Endothelial cell of umbilical vein (primary cell): ENCODE measurements at places on chromosomes 3 and 15. TPM values are rescaled to one million over a fixed set of nuclear protein-coding genes. Genes with fewer than 3 reads are reported as not detected.

The UBAP1L gene
- total RNA-seq, result 3.9 and 5.0 TPM in 2 replicates

The TLR9 gene
- total RNA-seq, result 0.07 TPM in 1 of 2 replicates, not detected in the other

The LRRK1 gene
- 18.4 and 22.1 TPM in 2 replicates for total RNA-seq

The CLDN1 gene
- total RNA-seq, result 0.27 and 0.32 TPM in 2 replicates

The GOLGA6D gene
- total RNA-seq, result not detected in 2 replicates

The SLC51B gene
- not detected in 2 replicates for total RNA-seq

The CCR9 gene
- not detected in 2 replicates for total RNA-seq

The RBP2 gene
- not detected in 2 replicates for total RNA-seq

The DAZL gene
- total RNA-seq, result not detected in 2 replicates

The CD96 gene
- not detected in 2 replicates for total RNA-seq

The HDGFL3 gene
- 155 and 156 TPM in 2 replicates for total RNA-seq

The TRIM71 gene
- not detected in 2 replicates for total RNA-seq

The CASR gene
- not detected in 2 replicates for total RNA-seq

The ADGRG7 gene
- total RNA-seq, result not detected in 2 replicates

The NEDD4 gene
- 34.2 and 39.0 TPM in 2 replicates for total RNA-seq

The COX17 gene
- 31.3 and 37.6 TPM in 2 replicates for total RNA-seq

The TM6SF1 gene
- 26.5 and 26.8 TPM in 2 replicates for total RNA-seq

The SEMA7A gene
- total RNA-seq, result 1.3 and 1.7 TPM in 2 replicates

The WDR82 gene
- 71.3 and 71.8 TPM in 2 replicates for total RNA-seq

The ACP3 gene
- total RNA-seq, result not detected in 2 replicates

The SH2D7 gene
- total RNA-seq, result not detected in 2 replicates

The CHP1 gene
- 84.4 and 96.2 TPM in 2 replicates for total RNA-seq

The PLCB2 gene
- total RNA-seq, result 1.5 and 4.3 TPM in 2 replicates

The PPM1M gene
- total RNA-seq, result 13.0 and 13.7 TPM in 2 replicates

The CD276 gene
- total RNA-seq, result 85.6 and 85.7 TPM in 2 replicates

The GP9 gene
- total RNA-seq, result not detected in 2 replicates

The MINAR1 gene
- total RNA-seq, result 0.93 and 1.3 TPM in 2 replicates

The UBR1 gene
- 26.9 and 28.8 TPM in 2 replicates for total RNA-seq

The RAB43 gene
- 22.6 and 31.5 TPM in 2 replicates for total RNA-seq

The KCNMB2 gene
- not detected in 2 replicates for total RNA-seq

The SERPINI1 gene
- total RNA-seq, result 0.22 and 0.28 TPM in 2 replicates

The TMEM43 gene
- 69.6 and 80.6 TPM in 2 replicates for total RNA-seq

The CRABP1 gene
- total RNA-seq, result not detected in 2 replicates

The TMEM212 gene
- total RNA-seq, result not detected in 2 replicates

The ETV5 gene
- 40.9 and 43.4 TPM in 2 replicates for total RNA-seq

The KIF15 gene
- total RNA-seq, result 20.9 and 21.6 TPM in 2 replicates

The ATP2C1 gene
- 73.3 and 79.5 TPM in 2 replicates for total RNA-seq

The GP5 gene
- total RNA-seq, result 0.11 TPM in 1 of 2 replicates, not detected in the other

The EIF4E3 gene
- 4.9 and 7.6 TPM in 2 replicates for total RNA-seq

The SELENOT gene
- 89.2 and 103 TPM in 2 replicates for total RNA-seq

The CYP1A2 gene
- not detected in 2 replicates for total RNA-seq

The SLC22A13 gene
- 0.44 and 0.53 TPM in 2 replicates for total RNA-seq

The CPN2 gene
- not detected in 2 replicates for total RNA-seq

The SUSD5 gene
- 15.3 and 18.8 TPM in 2 replicates for total RNA-seq

The TMEM207 gene
- not detected in 2 replicates for total RNA-seq

The EPHA3 gene
- total RNA-seq, result not detected in 2 replicates

The KLHL40 gene
- total RNA-seq, result not detected in 2 replicates

The DPH6 gene
- total RNA-seq, result 10.1 and 12.4 TPM in 2 replicates

The PLA2G4D gene
- total RNA-seq, result not detected in 2 replicates
